BJ (cell line): ENCODE measurements at places on chromosomes 6 and 20.

GRCh38 chr6:122953766-122954165 lies 42.3 kb upstream of the CLVS2 start:
- DNase-seq, result no peak

- no peak for DNase-seq
Measured at GRCh38 chr6:36873115-36873514, 1.5 kb downstream of the PPIL1 start.

- DNase-seq, result peak; percentile 94
Measured at GRCh38 chr6:161029195-161029809, 37.7 kb downstream of the MAP3K4 start.

DNA sequence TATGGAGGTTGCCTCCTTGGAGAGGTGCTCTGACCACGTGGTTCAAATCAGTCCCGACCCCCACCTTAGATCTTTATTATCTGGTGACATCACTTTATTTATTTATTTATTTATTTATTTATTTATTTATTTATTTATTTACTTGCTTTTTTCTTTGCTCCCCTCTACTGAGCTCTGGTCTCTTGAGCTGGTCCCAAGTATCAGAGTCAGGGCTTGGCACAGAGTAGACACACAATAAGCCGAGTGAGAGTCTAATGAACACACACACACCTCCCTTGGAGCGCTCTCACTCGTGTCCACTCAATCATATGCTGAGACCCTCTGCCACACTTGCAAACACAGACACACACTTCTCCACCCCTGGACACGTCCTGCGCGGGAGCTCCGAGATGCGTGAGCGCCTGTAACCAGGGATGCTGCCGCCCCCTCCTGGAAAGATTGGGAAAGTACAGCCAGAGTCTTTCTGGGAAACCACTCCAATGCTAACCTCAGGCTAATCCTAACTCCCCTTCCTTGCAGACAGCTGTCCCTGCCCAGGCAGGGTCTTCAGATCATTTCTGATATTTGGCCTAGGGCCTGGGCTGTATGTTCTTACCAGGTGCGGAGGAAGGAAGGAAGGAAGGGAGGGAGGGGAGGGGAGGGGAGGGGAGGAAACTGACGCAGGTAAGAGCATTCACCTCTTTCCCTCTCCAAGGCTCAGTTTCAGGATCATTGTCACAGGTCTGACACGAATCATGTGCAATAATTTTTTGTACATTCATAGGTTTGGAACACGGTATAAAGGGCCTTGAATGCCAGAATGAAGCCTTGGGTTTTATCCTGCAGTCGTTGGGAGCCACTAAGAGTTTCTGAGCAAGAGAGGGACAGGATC lies 70.9 kb downstream of the STK35 start:
- no peak for DNase-seq

DNA sequence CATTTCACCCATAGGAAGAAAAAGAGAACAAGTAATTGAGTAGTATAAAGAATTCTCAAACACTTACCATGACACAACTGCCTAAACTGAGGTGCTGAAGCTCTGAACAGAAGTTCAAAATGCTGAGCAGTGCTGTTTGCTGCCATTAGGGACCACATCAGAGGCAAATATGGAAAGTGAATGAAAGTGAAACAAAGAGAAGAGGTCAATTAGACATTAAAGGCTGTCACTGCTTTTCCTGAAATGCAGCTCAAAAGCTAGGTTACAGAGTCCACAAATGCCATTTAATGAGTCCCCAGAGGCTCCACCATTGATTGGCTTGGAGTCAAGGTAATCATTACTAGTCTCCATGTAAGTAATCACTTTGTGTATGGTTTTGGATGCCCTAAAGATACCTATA lies 46.1 kb downstream of the POU3F2 start:
- no peak for DNase-seq

GRCh38 chr6:157650801-157651200 lies 172.2 kb upstream of the SNX9 start:
- DNase-seq, result no peak

DNA sequence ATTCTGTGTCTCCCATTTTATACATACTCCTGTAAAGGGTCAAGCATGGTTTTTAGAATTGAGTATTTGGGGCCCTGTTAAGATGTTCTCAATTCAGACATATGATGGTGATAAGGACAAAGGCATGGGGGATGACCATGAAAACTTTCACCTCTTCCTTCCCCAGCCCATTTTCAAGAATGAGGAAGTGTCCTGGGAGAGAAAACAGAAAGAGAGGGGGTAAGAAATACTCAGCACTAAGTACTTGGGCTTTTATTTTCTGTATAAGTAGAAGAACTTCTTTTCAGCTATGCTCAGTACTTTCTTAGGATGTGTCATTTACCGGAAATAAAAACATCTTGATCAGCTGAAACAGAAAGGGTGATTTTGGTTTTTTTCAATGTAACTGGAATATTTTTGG lies 10.9 kb upstream of the MBOAT1 start:
- DNase-seq, result no peak

DNA sequence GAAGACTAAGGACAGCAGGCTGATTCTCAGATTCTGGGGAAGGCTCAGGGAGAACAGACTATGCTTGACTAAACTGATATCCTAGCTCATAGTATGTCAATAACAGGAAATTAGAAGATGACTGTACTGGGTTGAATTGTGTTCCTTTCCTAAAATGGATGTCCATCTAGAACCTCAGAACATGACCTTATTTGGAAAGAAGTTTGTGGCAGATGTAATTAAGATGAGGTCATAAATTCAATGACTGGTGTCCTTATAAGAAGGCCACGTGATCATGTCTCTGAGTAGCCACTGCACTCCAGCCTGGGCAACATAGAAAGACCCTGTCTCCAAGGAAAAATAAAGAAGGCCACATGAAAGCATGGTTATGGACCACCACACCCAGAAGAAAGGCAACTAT lies 113.9 kb upstream of the STMND1 start:
- no peak for DNase-seq

DNA sequence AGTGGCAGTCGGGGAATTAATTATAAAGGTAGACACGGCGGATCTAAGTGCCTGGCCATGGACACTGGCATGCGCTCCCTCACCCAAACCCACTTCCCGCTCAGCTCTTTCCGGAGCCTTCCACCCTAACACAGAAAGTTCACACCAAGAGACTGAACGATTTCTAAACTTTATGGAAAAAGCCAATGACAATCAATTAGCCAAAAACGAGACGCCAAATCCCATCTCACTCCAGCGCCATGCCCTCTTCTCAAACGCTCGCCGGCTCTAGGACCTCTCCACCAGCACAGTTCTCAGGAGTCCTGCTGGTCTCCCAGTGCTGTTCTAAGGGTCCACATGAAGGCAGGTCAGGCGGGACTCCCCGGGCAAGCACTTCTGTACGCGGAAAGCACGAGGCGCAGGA lies 641 bp downstream of the SF3B5 start:
- DNase-seq, result no peak

DNA sequence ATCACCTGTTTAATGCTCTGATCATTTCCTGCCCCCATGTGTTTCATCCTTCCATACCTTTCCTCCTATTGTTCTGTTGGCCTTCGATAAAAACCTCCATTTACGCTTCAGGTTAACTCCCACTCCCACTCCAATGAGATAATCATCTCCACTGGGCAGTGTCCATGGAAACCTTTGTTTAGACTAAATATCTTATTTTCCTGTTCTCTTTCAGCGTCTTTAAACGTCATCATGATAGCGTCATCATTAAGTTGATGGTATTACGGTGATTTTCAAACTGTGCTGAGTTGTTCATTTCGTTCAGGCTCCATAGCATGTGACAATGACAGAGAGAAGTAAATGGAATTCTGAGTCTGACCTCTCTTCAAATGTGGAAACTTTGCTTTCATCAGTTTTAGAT lies 970.5 kb upstream of the SLC35B3 start:
- no peak for DNase-seq

GRCh38 chr6:23533311-23533710 lies 592.7 kb upstream of the NRSN1 start:
- DNase-seq, result no peak

GRCh38 chr6:145632971-145633370 lies 102.3 kb downstream of the EPM2A start:
- no peak for DNase-seq

GRCh38 chr6:10175362-10175761 lies 239.5 kb downstream of the TFAP2A start:
- no peak for DNase-seq

DNA sequence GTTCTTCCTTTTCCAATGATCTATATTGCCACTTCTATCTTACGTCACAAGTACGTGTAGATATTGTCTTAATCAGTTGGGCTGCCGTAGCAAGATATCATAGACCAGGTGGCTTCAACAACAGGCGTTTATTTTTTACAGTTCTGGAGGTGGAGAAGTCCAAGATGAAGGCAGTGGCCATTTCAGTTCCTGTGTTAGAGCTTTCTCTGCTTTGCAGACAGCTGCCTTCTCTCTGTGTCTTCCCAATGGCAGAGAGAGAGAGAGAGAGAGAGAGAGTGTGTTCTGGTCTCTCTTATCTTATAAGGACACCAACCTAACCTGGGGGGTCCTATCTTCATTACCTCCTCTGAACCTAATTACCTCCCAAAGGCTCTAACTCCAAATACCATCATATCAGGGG lies 8.3 kb downstream of the HSF2 start:
- DNase-seq, result no peak

DNA sequence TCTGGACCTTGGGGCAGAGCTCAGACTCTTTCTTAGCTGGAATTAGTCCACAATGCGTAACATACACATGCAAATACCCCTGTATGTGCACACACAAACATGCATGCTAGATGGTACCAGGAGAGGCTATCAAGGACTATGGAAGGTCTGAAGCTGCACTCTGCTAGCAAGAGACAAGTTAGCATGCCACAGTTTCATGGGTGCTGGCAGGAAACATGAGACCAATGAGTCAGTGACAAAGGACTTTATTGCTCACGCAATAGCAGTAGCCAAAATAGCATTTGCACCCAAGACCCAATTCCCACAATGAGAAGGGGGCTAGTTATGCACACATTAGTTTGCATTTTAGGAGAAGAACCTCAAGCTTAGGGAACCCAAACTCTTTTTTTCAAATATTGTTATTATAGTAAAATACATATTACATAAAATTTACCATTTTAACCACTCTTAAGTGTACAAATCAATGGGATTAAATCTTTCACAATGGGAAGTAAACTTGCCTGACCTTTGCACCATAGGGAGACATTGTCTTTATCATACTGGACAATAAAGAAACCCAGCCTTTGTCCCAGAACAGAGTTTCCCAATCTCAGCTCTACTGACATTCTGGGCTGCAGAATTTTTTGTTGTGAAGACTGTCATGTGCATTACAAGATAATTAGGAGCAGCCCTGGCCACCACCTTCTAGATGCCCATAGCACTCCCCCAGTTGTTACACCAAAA lies 69.1 kb downstream of the NRSN1 start:
- DNase-seq, result no peak

GRCh38 chr20:61797200-61797599 lies 268.5 kb downstream of the TAF4 start:
- DNase-seq, result no peak

DNA sequence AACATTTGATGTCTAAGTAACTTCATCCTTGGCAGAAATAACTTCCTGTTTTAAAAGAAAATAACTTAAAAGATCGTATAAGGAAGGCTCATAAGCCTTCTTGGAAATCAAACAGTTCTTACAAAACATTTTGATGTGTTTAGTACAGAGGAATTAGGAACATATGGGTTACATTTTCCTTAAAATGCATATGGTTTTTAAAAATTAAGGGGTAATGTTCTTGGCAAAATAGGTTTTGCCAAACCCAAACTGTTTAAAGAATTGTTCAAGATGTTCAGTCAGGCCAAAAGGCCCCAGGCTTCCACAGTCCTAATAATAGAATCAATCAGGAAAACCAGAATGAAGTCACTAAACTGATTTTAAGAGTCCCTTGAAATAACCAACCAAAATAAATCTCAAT lies 142.7 kb upstream of the SLC35B3 start:
- peak; percentile 36 for DNase-seq
